ENCODE measurements at places on chromosomes 4 and X.

DNA sequence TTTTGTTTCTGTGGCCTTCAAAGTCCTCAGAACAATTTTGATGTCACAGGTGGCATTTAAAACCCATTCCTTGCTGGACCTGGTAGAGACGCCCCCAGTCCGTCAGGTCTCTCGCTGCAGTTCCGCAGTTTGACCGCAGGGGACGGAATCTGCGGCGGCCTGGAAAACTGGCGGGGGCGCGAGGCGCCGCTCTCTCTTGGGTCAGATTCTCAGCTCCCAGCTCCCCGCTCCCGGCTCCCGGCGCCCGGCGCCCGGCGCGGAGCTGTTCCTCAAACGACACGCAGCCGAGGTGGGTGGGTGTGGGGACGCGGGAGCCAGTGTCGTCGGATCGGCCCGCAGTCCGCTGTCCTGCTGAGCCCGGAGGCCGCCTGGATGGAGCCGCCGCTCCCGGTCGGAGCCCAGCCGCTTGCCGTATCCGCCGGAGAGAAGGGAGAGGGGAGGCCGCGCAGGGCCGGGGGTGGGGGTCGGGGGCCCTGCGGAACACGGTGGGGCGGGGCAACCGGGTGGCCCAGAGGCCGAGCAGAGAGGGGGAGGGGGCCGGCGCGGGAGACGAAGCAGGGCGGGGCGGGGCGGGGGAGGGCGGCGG lies at the start of gene OCRL:
TSS of gene OCRL (plus strand) at position 192 of the 586 bp plus-strand sequence. CDS start at position 373, 181 bp downstream.
- DNase-seq: no peak

GRCh38 chr4:126772662-126773061 lies 860.1 kb upstream of the INTU start:
- DNase-seq: no peak

- no peak for DNase-seq
Measured at GRCh38 chrX:78540171-78540570, 119.0 kb downstream of the RTL3 start.

DNA sequence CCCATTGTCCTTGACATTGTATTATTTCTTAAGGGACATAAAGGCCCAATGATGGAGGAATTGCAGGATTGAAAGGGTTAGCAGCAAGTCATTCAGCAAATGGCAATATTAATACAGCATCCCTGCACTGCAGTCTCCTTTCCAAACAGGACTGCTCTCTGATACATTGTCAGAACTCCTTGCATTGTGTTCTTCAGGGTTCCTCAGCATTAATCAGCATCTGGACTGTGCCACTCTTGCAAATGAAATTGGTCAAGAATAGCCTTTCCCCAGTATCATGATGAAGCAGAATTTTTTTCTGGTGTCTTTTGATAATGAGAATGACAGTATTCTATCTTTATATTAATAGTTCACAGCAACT lies 272.6 kb upstream of the HAND2 start:
- no peak for DNase-seq

GRCh38 chrX:120697053-120697452 lies 67.2 kb upstream of the C1GALT1C1 start:
- DNase-seq: no peak

GRCh38 chrX:45003085-45003484 lies 130.1 kb downstream of the KDM6A start:
- no peak for DNase-seq

DNA sequence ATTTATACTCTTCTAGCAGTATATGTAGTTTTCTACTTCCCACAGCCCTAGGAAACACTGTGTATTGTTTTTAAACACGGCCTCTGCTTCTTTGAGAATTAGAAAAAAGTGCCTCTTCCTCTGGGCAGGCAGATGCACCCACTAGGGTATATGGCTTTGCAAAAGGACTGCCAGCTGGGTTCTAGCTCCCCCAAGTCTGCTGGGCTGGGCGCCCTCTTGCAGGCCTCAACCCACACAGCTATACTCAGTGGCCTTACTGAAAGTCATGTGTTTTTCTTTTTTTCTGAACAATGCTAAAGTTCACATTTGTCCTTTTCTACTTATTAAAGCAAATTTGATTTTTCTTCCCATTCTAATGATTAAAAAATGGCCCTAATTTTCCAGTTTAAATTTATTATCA lies 35.5 kb upstream of the BMPR1B start:
- DNase-seq: no peak

GRCh38 chr4:26372525-26373172 lies 51.8 kb downstream of the RBPJ start:
- peak; percentile 19 for DNase-seq

DNA sequence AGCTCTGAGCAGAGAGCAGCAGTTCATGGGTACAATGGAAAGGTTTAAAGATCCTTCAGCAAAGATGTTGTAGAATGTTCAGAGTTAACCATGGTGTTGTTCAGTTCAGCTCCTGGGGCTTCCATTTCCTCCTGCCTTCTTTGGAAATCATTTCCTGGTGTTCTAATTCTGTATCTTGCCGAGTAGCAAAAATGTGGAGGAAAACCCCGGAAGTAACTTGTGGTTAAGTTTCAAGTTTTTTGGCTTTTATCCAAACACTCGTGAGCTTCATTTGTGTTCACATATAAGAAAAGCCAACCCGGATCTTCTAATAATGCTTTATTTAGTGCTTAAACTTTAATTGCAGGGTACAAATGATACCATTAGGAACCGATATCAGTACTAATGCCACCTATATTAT lies 33.6 kb upstream of the ARX start:
- DNase-seq: no peak

DNA sequence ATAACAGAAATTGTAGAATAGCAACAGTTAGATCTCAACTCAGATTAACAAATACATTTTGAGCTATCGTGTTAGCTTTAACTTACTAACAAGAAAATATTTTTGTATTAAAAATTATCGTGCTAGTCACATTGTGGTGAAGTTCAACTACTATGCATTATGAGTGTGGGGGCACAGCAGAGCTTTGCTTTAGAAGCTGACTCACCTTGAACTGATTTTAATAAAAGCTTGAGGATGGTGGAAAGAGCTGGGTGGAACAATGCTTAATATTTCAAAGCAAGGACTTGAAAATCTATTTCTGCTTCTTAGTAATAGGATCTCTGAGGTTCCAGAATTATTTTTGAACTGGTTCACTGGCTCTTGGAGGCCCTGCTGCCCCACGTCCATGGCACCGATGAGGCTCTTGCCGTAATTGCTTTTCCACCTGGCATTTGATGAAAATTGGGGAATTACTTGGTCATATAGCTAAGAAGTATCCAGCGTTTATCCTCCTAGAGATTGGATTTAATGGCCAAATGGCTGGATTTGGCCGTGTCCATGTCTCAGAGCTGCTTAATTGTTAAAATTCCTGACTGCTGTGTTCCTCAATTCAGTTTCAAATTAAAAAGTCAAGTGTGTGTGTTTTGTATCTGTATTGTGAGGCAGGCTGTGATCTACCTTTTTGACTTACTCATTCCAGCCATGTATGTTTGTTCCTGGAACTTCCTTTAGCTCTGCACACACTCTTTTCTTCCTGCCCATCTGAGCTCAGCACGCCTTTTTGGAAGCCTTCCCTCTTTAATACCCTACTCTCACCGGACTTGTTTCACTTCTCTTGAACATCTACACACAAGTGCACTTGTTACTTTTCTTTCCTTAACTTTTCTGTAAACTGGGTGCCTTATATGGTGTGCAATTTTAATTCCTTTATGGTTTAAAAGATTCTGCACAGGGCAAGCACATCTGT lies 66.6 kb upstream of the LIMCH1 start:
- DNase-seq: no peak

- DNase-seq: no peak
Measured at GRCh38 chrX:154352012-154352401, 22.4 kb downstream of the FLNA start.

Data from left renal pelvis (tissue), 4 donors.